ENCODE measurements at places on chromosomes 16 and 17. TPM values are rescaled to one million over a fixed set of nuclear protein-coding genes. Genes with fewer than 3 reads are reported as not detected.

The ABCA8 gene
- total RNA-seq, result 383 TPM

DNA sequence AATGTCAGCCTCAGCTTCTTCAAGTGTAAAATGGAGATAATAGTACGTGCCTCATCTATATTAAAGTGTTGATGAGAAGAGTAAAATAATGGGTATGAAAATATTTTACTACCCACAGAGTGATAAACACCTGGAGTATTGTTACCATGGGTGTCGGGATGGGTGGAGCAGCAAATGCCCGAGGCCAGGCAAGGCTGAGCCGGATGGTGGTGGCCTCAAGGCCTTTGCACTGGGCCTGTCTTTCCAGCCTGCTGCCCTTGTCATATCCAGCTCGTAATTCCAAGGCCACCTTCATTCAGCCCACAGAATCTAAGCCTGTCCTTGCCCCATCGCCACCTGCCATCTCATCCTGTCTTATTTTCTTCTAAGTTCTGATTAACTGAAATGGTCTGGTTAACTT is 49.4 kb downstream of the SNX29 start:
- no peak for DNase-seq

The PPL gene
- 85.1 TPM for total RNA-seq

DNA sequence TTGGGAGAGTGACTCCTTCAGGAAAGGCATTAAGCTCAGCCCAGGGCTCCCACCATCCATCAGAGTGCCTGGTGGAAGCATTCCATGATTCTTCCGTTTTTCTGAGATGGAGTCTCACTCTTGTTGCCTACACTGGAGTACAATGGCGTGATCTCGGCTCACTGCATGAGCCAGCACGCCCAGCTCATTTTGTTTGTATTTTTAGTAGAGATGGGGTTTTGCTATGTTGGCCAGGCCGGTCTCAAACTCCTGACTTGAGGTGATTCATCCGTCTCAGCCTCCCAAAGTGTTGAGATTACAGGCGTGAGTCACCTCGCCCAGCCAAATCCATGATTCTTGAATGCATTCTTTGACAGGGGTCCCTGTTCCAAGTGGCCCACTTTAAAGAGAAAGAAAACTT is 23.1 kb downstream of the MIS12 start:
- DNase-seq, result peak; percentile 13

The NUPR1 gene
- total RNA-seq, result 99.3 TPM

GRCh38 chr16:3597226-3597625 is 14.2 kb downstream of the SLX4 start:
- no peak for DNase-seq

DNA sequence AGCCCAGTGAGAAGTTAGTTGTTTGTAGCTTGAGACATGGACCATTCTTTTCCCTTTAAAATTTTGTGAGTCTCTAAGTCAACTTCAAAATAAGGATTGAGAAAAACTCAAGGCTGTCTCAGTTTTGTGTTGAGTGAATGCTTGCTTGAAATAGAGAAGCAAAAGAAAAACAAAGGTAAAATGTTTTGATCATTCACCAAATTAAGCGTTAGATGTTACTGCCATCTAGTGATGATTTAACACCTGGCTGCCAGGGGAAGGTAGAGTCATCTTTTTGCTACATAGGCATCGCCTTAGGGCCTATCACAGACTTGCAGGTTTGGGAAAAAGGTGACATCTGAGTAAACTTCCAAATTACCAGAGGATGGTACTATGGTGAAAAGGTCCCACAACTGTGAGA is 74.4 kb downstream of the PCTP start:
- no peak for DNase-seq

The CHAD gene
- total RNA-seq, result not detected

Data from sciatic nerve (tissue), 2 donors.